ENCODE measurements at places on chromosomes 16 and 17.

- no peak for DNase-seq
Observed at GRCh38 chr17:79927688-79928501, 88.7 kb upstream of the CBX4 start.

- DNase-seq = no peak
Observed at GRCh38 chr17:82881900-82882714, 42.3 kb upstream of the ZNF750 start.

DNA sequence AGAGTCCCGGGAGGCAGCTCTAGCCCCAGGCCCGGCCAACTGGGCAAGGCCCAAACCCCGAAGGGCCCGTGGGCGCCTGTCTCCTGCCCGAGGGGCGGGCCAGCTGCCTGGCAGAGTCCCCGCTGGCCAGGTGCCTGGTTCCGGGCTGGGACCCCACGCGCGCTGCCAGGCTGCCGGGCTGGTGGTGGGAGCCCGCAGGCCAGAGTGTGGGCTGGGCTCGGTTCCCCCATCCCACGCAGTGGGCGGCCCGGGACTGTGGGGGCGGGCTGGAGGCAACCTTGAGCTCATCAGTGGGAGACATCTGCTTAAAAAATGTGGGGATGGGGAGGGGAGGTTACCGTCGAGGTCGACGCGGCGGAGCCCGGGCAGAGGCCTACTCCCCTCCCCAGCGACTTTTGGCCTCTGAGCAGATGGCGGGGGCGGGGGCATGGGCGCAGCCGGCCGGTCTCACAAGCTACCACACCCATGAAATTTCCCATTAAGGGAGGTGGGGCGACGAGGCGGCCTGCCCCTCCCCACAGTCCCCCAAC lies 176.4 kb upstream of the GSE1 start:
- DNase-seq = no peak

- no peak for DNase-seq
Observed at GRCh38 chr17:30477774-30478115, 537 bp downstream of the GOSR1 start.

GRCh38 chr16:11007714-11008280 lies 63.4 kb downstream of the CLEC16A start:
- no peak for DNase-seq

- no peak for DNase-seq
Observed at GRCh38 chr17:14701886-14702285, 401.0 kb downstream of the HS3ST3B1 start.

DNA sequence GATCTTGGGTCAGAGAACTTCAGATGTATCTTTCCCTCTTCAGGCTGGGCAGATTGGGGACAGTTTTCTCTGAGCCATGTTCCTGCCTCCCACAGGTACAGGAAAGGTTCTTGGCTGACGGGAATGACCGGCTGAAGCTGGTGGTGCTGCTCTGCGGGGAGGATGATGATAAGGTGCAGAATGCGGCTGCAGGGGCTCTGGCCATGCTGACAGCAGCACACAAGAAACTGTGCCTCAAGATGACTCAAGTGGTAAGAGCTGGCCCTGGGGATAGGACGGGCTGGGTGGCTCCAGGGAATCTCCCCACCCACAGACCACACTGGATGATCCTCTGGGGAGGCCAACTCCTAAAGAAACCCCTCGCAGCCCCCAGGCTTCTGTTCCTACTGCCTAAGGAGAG lies 10.9 kb downstream of the SLC35G3 start:
- DNase-seq = no peak

GRCh38 chr16:85445064-85445778 lies 167.9 kb upstream of the GSE1 start:
- DNase-seq = no peak
